Activated T-helper 2 cell treated with anti-CD3 and anti-CD28 coated beads, Interferon-gamma antibody, Interleukin-2, Interleukin-4, amounts not matched to agents 10 μg/mL and 5 μg/mL and 100 μg/mL, durations not matched to agents 14 hours and 24 hours and 36 hours (primary cell): ENCODE measurements at places on chromosomes 2 and 18.

DNA sequence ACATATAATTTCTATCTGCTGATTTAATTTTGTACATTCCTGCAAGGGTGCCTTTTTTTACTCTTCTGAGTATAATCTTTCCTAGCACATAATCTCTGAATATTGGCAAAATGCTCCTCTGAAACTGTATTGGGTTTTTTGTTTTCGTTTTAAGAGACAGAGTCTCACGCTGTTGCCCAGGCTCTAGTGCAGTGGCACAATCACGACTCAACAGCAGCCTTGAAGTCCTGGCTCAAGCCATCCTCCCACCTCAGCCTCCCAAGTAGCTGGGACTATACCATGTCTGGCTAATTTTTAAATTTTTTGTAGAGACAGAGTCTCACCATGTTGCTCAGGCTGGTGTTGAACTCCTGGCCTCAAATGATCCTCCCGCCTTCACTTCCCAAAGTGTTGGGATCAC, 104.9 kb downstream of the SPTBN1 start:
- DNase-seq = no peak

DNA sequence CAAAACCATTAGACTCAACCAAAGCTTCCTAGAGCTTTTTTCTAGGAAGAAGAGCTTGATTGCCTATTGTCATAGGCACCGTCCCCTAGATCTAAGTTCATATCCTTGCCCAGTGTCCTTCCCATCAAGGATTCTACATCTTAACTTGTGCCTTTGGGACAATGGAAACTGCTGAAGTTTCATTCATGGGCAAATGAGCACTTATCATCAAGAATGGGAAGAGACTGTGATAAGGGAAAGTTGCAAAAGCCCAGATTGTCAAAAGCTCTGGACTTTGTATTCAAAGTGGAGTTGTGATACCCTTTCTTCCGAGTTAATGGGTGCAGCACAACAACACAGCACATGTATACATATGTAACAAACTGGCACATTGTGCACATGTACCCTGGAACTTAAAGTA, 503.0 kb upstream of the KLHL29 start:
- no peak for DNase-seq

DNA sequence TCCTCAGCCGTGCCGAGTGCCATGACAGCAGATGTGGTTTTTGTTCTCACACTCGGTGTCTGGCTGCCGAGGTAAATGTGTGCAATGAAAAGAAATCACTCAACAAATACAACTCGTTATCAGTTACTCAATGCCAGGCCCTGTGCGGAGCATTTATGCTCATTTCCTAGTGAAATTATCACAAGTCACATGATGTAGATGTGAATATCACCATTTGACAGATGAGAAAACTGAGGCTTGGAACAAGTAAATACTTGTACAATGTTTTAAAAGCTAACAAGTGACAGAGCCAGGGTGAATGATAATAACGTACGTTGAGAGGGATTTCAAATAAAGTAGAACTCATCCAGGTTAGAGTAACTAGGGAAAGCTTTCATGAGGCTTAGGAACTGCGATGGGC, 174.7 kb downstream of the EIPR1 start:
- DNase-seq = no peak

DNA sequence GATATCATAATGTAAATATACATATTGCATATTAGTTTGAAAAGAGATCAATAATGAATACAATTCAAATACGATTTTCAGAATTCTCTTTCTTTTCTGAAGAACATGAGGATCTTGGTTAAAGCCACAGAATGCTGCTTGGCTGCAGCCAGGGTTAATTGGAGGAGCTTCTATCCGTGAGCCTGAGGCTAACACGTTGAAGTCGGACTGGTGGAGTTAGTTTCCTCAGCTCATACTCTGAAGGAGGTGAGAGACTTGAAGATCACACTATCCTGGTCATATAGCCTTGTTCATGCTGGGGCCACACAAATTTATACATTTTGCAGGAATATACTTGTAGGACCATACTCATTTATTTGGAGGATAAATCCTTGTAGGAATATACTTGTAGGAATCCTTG, 335.8 kb downstream of the TRIB2 start:
- DNase-seq = no peak

DNA sequence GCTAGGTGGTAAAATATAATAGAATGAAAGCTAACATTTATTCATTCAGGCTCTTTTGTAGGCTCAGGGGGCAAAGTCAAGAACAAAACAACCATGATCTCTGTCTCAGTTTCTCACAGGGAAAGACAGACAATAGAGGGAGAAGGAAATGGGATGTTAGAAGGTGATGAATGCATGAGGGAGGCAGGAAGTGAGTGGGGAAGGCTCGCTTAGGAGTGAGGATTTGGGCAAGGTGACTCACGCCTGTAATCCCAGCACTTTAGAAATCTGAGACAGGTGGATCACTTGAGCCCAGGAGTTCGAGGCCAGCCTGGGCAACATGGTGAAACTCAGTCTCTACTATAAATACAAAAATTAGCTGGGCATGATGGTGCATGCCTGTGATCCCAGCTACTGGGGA, 88.4 kb downstream of the CTIF start:
- DNase-seq = no peak

DNA sequence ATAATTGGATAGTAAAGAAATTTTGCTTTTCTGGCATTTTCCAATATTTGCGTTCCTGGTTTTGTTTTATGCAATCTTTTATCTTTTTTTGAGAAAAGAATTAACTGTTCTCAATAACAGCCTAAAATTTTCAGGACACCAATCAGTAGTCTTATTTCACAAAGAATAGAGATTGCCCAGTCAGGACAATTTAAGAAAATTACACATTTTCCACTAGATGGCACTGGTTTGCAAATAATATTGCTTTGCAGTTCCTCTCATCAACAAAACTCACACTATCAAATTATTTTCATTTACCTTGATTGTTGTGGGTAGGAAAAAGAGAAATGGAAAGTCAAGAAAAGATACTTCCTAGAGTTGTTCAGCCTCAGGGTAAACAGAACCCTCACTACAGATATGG, 2.4 kb upstream of the RBM45 start:
- DNase-seq = no peak

DNA sequence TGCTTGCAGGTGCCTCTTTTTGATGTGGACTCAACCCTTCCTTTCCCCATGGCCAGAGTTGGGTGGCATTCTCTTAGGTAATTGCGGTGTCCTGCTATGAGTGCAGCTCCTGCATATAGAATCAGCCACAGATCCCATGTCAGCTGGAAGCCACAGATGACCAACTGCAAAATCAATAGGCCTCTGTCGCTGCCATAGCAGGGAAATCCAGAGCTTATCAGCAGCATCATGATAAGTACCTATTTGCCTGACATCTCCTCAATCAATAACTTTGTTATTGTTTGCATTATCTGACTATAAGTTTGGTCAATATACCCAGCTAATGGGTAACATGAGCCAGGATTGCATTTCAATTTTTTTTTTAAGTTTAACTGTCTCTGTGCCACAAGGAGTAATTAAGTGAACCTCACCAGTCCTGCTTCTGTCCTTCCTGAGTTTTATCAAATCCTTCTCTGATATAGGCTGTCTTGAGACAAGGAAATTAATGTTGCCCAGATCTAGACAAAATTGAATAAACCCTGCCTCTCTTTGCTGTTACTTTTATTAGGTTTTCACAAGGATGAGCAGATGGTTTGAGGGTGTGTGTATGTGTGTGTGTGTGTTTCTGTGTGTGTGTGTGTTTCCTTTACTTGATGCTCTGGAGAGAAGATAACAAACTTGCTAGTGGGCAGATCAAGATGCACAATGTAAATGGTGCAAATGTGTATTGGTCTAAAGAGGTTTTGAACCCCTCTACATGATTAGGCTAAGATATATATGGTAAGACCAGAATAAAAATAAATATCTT, 59.6 kb upstream of the CREB1 start:
- DNase-seq = no peak

GRCh38 chr2:152617456-152618192, 99.6 kb downstream of the PRPF40A start:
- DNase-seq = no peak

DNA sequence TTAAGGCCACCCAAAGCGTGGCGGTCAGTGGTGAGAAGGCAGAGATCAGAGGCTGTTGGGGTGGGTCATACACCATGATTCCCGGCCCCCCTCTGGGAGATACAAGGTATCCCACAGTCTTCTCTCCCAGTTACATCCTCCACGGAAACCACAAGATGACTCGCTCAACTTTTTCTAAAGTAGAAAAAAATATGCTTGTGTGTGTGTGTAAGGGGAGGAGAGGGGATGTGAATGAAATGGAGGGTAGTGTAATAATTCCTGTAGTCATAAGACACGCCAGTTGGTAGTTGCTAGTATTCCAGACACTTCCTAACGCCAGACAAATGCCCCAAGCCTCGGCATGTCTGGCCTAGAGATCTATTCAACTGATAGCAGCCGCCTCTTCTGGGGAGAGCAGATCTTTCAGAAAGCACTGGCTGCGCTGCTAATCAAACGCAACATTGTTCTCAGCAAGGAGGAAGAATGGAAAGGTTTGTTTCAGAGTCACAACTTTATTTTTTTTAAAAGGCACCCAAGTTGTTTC, 143.5 kb downstream of the TGIF1 start:
- no peak for DNase-seq

DNA sequence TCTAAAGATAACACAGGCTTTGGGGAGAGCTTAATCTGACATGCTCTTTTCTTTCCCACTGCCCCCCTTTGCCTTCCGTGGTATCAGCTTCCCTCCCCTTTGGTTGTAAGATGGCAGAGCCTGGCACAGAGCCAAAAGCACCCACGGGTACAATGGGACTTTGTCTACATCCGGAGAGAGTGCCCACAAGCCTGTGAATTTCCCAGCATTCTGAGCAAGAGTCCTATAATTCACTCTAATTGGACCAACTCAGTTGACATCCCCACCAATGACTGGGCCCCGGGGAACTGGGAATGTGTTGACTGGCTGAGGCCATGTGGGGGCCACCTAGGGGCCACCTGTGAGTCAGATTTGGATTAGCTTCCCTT, 20.1 kb upstream of the C2orf72 start:
- DNase-seq = no peak

- DNase-seq = no peak
These were observed 35.2 kb downstream of the UXS1 start for GRCh38 chr2:106158871-106159270.

DNA sequence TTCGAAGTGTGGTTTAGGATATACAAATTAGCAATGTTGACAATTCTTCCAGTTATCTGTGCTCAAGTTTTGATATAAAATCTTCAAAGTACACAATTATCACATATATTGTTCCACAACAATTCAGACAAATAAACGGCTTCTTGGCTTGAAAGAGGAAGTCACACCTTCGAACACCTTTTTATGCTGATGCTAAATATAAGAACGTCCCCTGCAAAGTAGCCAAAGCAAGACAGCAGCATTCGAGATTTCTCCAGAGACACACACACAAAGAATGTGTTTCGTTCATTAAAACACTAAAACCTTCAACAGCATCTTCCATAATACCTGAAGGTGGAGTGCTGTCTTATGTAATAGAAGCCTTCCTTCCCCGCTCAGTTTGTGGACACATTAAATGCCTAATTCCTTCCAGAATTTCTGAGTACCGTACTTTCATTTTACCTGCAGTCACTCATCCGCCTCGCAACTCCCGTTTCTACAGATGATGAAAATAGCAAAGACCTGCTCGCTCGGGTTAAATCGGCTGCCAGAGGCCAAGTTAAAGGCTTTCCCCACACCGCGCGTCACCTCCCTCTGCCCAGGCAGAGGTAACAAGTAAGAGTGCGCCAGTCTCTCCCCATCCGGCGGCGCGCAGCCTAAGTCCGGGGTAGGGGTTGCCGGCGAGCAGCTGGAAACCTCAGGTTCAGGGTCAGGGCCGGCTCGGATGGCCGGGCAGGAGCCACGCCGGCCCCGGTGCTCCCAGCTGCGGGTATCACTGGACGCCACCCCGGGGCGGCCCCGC, 847 bp downstream of the SERPINE2 start:
- DNase-seq = peak; percentile 46

- no peak for DNase-seq
These were observed 23.2 kb downstream of the GYPC start for GRCh38 chr2:126679094-126679713.

DNA sequence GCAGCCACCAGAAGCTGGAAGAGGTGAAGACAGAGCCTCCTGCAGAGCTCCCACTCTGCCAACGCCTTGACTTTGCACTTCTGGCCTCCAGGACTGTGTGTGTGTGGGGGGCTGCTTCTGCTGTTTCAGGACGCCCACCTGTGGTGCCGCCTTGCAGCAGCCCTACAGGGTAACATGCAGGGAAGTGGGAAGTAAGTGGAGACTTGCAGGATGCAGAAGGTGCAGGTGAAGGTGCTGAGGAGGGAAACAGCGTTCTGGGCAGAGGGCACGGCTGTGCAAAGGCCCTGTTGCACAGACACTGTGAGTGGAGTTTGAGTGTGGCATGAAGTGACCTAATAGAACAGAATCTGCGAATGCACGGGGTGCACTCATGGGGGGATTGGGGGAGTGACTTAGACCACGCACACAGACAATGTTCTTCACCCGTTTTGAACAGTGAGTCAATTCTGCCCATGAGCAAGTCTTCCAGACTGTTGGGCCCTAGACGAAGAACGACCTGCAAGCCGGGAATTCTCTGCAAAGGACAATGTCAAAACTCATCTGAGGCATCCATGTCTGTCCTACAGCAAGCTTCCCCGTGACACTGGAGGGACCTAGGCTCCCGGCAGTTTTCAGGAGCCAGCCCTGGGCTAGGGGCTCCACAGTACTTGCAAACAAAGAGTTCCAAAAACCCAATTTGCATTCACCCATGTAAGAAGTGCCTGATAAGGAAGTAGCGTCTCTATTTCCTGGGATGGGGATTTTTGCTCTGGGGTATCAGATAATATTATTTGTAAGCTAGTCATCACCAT, 19.0 kb downstream of the MBP start:
- no peak for DNase-seq

DNA sequence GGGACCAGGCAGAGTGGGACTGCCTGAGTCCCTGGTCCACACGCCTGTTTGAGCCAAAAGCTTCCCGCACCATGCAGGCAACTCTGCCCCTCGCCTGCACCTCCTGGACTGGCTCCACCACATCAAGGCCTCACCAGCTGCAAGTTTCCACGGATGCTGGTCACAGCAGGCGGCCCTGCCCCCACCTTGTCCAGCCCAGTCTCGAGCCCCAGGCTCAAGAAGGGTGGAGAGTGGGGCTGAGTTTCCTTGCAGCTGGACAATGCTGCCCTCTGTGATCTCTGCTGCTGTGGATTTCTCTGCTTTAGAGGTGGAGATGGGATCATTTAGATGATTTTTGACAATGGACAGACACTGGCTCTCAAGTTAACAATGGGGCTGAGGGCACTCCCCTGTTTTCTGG, 74.9 kb downstream of the MTCL1 start:
- no peak for DNase-seq

DNA sequence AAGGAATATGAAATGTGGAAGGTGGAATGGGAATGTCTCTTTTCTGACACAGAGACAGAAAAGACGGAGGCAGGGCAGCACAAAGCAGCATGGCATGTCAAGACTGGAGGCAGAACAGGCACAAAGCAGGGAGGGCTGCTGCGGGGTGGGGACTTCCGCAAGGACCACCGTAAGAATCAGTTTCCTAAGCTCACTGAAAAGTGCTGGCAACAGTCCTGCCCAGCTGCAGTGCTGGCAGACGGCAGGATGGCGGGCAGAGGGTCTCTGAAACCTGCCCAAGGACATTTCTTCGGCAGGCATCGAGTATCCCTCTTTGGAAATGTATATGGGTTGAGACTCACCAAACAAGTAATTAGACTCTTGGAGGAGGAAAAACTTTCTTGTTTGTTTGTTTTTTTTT, 54.9 kb downstream of the FAM178B start:
- DNase-seq = no peak

- no peak for DNase-seq
These were observed 327.6 kb downstream of the DPP10 start for GRCh38 chr2:114769991-114770390.

GRCh38 chr2:195967336-195967735, 101.3 kb downstream of the DNAH7 start:
- no peak for DNase-seq

GRCh38 chr2:236158969-236159777, 9.0 kb downstream of the GBX2 start:
- DNase-seq = no peak
